Stimulated activated CD8-positive, alpha-beta memory T cell treated with anti-CD3 and anti-CD28 coated beads, Interleukin-7, amount 100 ng/mL, for 1 hour (primary cell): ENCODE measurements at places on chromosomes 7 and 10.

DNA sequence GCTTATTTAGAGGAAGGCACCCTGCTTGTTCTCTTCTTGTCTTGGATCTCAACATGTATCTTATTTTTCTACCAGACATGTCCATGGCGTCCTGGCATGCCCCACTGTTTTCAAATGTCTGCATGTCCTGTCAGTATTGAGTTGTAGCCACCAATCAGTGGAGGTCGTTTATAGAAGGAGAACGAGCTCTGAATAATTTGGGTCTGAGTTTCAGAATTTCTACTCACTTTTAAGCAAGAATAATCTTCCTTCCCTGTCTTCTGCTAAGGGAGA lies 2.9 kb upstream of the HOXA13 start:
- no peak for DNase-seq

GRCh38 chr7:166338-167060 lies 25.9 kb upstream of the FAM20C start:
- no peak for DNase-seq

DNA sequence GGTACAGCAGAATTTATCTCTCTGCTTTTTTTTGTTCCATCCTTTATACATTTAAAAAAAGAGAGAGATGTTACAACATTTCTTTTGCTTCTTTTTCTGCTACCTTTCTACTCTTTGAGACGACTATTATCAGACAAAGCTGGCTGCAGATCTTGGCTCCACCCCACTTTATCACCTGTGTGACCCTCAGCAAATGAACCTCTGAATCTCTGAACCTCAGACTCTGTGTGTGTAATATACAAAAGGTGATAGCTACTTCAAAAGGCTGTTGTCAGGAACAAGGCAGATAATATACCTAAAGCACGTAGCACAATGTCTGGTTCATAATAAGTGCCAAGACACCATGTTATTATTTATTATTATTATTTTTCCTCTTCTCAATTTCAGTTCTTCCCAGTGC lies 32.6 kb upstream of the UBE2D1 start:
- no peak for DNase-seq

GRCh38 chr10:110698782-110699201 lies 54.7 kb downstream of the RBM20 start:
- DNase-seq, result no peak

DNA sequence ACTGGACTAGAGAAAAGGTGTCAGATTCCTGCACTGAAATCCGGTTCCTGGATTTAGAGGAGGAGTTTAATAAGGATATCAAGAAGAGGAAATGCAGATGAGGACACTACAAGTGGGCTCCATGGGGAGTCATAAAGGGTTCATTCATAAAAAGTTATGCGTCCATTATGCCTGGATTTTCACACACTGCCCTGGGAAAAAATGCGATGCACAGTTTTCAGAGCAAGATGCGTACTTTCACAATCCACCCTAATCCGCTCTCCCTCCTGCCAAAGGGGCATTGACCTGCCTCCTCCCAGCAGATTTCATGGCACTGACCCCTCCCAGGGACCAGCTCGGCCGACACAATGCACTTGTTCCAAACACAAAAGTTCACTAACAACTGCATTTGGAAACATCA lies 42.2 kb upstream of the OPALIN start:
- no peak for DNase-seq

DNA sequence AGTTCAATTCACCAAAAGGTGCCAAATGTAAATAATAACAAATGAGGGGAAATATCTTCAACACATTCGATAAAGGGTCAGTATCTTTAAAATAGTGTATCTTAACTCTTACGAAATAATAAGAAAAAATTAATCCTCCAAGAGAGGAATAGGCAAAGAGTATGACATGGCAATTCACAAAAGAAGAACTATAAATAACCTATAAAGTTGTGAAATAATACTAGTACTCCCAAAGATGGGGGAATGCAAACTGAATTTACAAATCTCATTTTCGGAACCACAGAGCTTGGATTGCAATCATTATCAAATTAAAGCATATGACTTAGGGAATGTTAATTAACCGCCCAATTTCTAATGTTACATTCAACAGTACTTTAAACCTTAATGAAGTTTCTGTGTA lies 78.2 kb upstream of the TARP start:
- no peak for DNase-seq

DNA sequence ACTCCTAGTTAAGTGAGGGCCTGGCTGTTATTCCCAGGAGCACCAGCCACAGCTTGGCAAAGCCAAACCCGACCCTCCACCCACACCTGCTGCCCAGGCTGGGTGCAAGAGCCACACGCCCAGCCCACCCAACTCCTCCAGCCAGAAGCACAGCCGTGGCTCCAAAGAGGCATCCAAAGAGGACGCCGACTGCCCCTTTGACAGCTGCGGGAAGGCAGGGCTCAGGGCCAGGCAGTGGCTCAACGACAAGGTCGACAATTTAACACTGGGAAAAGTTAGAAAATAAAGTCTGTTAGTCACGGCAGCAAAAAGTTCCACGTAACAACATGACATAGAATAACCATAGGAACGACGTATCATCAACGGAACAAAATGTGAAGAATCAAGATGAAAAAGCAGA lies 54.3 kb downstream of the DPYSL4 start:
- no peak for DNase-seq

DNA sequence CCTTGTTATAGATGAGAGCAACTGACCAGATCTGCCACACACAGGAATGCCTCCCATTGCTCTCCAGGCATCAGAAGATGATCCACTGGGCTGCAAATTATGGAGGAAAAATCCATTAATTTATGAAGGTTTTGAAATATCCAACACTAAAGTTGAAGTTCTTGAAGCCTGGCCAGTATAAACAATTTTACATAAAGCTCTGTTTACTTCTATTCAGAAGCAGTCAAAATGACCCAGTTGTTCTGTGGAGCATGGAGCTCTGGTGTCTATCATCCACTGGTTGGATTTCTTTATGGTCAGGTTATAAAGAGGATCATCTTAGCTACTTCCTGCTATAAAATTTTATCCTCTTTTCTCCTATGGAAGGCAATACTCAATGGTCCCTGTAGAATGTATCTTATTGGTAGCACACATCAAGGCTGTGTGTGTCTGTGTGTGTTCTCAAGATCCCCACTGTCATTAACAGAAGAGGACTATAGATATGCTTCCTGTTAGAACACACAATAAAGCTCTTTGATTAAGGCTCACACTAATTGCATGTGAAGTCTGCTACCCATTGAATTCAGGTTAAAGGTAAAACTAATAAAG lies 747.4 kb downstream of the SUGCT start:
- DNase-seq, result no peak

DNA sequence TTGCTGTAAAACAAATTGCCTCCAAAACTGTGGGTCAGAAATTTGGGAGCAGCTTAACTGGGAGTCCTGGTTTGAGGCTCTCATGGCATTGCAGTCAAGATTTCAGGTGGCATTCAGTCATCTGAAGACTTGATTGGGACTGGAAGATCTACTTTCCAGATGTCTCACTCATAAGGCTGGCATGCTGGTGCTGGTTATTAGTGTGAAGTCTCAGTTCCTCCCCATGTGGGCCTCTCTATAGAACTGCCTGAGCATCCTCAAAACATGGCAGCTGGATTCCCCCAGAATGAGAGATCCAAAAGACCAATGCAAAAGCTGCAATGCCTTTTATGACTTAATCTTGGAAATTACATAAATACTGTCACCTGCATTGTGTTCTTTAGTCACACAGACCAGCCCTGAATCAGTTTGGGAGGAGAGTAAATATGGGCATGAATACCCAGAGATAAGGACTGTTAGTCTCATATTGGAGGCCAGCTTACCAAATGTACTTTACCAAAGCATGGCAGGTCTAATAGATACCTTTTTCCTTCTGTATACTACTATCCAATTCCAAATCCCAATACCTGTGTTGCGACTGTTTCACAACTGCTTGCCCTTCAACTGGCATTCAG lies 6.5 kb upstream of the HERPUD2 start:
- no peak for DNase-seq

DNA sequence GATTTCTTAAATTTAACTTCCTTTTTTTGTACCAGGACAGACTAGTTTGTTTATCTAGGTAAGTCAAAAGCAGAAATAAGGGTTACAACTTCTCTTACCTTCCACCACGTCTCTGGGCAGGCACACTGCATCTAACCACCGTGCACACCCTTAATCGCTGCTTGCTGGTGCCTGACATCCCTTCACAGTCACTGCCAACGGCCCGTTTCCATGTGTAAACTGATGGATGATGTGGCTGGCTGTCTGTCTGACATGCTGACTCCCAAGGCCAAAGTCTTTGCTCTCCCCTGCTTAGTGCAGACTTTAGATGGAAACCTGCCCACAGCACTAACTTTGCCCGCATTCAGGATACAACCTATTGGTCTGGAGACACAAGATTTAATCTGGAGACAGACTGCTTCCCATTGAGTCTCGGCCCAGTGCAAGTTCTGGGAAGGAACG lies 1.1 kb downstream of the TMEM273 start:
- no peak for DNase-seq

DNA sequence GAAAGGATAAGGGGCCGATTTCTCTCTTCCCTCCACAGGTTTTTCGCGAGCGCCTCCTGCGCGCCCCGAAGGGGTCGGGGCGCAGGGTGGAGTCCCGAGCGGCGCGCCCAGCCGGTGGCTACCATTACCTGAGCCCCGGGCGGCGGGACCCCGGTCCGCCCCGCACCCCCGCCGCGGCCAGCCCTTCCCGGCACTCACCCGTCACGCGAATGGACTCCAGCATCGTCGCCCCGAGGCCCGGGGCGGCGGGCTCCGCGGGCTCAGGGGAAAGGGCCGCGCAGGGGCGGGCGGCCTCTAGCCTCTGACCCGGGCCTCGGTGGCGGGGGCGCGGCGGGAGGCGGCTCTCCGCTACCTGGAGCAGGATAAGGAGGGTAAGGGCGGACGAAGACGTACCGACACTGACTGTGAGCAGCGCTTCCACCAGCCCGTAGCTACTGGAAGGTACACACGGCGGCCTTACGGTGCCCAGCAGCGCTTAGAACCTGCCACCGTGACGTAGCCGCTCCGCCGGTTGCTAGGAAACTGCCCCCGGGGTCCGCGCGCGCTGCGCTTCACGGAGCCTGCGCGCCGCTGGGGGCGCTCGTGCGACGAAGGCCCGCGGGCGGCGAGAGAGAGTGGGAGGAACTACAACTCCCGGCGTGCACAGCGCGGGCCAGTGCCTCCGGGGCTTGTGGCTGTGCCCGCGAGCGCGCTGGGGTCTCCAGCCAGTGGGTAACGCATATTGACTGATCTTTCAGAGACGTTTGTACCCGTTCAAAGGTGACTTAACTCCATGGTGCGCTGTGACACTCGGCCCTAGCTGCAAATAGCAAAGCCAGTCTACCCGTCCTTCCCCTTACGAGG lies 22.7 kb upstream of the ANLN start:
- peak; percentile 84 for DNase-seq

GRCh38 chr10:52908478-52908877 lies 135.9 kb upstream of the MBL2 start:
- DNase-seq, result no peak

DNA sequence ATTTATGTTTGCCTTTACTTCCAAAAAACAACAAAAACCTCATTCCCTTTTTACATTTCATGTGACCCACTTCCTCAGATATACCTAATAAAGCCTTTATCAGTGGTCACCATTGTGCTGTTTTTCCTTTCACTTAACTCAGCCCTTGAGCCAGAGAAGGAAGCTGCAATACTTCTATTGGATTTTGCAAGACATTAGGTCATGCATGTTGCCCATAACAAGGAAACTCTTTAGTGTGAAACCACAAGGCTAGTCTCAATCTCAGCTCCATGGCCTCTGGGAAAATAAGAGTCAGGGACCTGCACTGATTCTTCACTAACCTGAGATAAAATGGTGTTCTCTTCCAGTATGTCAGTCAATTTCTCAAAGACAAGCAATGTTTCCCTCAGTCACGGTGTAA lies 27.8 kb downstream of the STEAP4 start:
- DNase-seq, result no peak

DNA sequence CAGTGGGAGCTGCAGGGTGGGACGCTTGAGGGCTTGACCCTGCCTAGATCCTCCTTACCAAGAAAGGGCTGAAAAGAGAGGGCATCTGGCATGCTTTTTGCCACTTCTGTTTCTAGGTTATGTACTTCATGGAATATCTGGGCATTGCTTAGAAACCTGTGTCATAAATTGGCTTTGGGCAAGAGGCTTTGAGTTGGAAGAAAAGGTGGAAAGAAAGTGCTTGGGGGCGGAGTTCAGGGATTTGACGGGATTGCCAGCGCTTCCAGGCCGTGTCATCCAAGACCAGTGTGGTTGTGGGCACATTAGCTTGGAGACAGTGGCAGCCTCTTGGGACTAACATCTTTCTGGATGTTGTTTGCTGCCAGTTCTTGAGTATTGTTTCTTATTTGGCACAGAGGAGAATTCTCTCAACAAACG lies 825 bp downstream of the ZNF862 start:
- DNase-seq, result no peak

DNA sequence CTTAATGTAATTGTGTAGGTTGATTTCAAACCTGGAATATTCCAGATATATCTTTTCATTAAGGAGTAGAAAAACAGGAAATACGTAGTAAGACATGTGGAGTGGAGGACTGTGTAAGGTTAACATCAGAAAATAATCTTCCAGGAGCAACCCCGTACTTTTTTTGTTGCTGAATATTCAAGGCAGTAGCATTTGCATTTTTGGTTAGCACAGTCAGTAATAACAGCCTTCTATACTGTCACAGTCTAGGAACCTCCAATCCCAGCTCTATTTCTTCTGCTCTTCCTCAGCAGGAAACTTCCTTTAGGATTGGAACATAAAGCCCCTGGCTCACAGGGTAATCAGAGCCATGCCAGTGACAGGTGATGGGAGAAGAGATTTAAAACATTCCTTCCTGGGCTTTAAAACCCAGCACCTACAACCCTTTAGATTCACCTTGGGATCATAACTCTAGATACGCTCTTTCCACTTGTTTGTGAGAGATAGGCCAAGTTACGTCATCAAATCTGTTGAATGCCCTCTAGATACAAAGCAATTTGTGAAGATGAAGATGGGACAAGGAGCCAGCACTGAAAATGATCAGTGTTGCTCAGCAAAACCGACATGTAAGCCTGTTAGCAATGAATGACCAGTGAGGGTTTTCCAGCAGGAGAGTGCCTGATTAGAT lies 248.5 kb upstream of the NPY start:
- DNase-seq, result no peak

- DNase-seq, result no peak
These were observed 38.1 kb upstream of the XPNPEP1 start for GRCh38 chr10:109961174-109962001.

GRCh38 chr10:52875336-52875735 lies 102.8 kb upstream of the MBL2 start:
- DNase-seq, result no peak

- no peak for DNase-seq
These were observed 77.2 kb downstream of the EXOC4 start for GRCh38 chr7:133330085-133330484.

- DNase-seq, result no peak
These were observed 23.6 kb upstream of the PLEKHA1 start for GRCh38 chr10:122350893-122351292.

DNA sequence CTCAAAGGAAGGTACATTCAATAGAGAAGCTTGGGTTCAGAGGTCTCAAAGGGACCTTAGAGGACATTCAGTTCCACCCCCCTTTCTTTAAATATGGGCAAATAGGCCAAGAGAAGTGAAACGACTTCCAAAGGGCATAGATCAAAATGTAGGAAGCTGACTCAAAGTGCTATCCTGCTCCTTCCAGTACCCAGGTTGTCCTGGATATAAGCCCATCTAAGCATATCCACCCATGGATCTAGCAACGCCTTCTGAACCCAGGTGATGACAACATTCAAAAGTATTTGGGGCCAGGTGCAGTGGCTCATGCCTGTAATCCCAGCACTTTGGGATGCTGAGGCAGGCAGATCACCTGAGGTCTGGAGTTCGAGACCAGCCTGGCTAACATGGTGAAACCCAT lies 5.3 kb downstream of the ATXN7L1 start:
- DNase-seq, result no peak
